OCI-M1 (cell line): ENCODE measurements at places on chromosomes 5 and 9.
A peak's percentile ranks its signal among the peaks of the same experiment; 100 is the strongest.

DNA sequence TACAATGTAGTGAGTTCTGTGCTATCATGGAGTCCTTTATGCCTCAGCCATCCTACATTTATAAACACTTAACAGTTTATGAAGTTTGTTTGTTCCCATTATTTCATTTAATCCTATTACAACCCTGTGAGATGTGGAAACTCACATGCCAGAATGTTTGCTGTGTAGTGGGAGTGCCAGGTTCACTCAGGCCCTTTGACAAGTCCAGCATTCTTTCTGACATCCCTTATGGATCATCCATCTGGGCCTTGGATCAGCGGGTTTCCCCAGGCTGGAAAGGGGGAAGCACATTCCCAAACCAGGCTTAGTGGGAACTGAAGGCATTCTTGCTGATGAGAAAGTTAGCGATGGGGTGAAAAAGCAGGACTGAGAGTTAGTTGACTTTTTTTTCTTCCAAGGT, 128.1 kb upstream of the OTULINL start:
- no peak for DNase-seq

- no peak for DNase-seq
Measured at GRCh38 chr5:169798438-169798837, 161.4 kb downstream of the DOCK2 start.

- peak; percentile 15 for DNase-seq
Measured at GRCh38 chr5:112931473-112931872, 9.4 kb upstream of the REEP5 start.

GRCh38 chr5:72749362-72749997, 67.0 kb upstream of the TNPO1 start:
- no peak for DNase-seq

DNA sequence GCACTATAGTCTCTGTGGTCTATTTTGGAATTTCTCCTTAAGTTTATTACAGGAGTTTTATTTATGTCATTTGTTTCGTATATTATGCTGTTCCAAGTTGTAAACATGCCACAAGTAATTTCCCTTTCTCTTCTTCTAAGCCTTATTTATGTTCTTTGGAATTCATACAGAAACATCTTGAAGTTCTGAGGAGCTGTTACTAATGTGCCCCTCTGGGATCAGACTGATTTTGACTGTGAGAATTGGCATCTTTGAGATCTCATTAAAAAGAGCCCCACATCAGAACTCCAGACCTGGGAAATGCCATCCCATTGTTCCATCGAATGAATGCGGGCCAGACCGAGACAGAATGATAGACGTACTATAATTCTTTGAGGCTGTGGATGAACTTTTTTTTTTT, 138.8 kb upstream of the CD180 start:
- no peak for DNase-seq

DNA sequence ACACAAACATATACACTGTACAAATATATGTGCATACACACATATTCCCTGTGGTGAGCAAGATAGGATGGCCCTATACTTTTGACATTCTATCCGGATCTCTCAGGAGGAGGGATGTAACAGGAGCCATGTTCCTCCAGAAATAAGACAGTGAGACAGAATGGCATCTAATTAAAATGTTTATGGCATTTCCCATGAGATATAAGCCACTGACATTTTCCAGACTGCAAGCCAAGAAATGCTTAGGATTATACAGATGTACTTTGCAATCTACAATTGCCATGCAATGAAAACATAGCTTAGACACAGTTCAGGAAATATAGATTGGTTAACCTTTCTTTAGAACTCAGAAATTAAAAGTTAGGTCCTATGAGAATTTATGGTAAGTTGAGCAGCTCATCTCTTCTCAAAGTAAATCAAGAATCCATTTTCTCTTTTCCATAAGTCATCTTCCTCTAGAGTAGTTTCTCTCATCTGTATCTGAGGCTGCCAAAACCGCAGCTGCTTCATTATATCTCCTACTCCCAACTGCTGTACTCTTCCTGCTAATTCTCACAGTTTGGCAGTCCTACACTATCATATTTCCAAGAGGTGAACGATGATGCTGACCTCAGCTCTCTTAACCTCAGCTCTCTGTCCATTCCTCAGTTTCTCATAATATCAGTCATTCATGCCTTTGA, 1719.1 kb downstream of the MAT2B start:
- peak; percentile 60 for DNase-seq

- no peak for DNase-seq
Measured at GRCh38 chr9:21754741-21755140, 47.7 kb upstream of the MTAP start.

- no peak for DNase-seq
Measured at GRCh38 chr5:126445502-126446174, 22.4 kb downstream of the GRAMD2B start.

DNA sequence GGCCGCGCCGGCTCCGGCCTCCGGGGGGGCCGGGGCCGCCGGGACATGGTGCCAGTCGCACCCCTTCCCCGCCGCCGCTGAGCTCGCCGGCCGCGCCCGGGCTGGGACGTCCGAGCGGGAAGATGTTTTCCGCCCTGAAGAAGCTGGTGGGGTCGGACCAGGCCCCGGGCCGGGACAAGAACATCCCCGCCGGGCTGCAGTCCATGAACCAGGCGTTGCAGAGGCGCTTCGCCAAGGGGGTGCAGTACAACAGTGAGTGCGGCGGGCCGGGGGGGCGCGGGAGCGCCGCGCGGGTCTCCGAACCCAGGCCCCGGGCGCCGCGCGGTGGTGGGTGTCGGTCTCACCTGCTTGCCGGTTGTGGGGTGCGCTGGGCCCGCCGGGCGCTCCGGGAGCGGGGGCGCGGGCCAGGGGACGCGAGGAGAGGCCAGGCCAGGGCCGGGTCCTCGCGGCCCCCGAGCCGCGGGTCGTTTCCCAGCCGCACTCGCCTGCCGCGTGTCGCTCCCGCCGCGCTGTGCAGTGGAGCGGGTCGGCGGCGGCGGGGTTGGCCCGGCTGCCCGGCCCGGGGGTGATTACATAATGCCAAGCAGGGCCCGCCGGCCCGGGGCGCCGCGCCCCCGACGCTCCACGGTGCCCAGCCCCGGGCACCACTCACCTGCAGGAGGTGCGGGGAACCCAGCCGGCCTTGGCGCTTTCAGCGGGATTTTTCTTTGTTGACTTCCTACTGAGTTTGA, 492 bp downstream of the RABL6 start:
- peak; percentile 50 for DNase-seq

DNA sequence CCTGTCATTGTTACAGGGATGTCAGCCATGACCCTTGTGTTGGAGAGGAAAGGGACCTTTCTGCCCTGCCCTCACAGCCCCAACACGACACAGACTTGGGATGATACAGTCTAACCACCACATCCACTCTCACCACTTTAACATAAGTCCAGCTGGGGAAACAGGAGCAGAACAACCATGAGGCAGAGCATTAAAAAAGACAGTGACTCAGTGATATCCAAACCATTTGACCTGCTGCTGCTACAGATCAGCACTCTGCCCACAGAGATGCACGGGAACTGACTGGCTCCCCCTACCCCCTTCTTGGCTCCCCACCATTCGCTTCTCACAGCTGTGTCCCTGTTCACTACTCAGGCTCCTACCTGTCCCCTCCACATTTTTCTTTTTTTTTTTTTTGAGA, 458.6 kb downstream of the ZNF608 start:
- DNase-seq = no peak

GRCh38 chr5:113367586-113367985, 67.2 kb downstream of the TSSK1B start:
- no peak for DNase-seq

DNA sequence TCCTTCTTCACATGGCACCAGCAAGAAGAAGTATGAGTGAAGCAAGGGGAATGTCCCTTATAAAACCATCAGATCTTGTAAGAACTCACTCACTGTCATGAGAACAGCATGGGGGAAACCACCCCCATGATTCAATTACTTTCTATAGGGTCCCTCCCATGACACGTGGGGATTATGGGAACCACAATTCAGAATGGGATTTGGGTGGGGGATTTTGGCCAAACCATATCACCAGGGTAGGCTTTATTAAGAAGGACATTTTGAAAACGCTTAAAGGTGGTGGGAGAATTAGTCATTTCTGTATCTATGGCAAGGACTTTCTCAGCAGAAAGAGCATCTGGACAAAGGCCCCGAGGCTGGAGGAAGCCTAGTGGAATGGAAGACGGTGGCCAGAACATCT, 100.2 kb upstream of the ADAMTS16 start:
- DNase-seq = no peak

DNA sequence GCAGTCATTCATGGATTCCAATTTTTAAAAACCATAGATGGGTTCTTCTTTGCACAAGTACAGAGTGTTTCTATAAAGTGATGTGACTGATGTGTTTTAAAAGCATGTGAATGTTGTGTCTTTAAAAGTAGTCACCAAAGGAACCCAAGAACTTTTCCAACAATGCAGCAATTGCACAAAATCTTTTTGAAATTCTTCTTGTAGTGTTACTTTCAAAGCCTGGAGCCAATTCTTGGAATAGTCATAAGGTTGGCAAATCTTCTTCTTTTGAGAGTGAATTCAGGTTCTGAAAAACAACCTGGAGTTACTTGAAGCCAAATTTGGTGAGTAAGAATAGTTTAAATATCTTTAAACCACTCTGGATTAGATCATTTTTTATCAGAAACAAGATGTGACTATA, 10.5 kb downstream of the GRAMD2B start:
- DNase-seq = no peak

DNA sequence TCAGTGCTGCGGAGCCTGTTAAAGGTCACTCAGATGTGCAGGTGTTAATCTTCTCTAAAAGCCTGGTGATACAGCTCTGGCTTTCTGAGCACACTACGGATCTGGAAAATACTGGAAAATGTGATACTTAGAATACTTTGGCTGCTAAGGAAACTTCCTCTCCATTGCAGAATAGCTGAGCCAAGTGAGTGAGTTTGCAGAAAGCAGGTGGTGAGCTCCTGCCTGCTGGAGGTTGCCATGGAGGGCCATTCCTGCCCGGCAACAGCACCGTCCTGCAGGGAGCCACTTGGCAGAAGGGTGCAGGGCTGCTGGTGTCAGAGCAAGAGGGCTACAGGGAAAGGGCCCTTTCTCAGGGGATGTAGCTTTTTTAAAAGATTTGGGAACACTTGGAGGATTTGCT, 40.7 kb downstream of the SECISBP2 start:
- DNase-seq = no peak

GRCh38 chr5:59178071-59178470, 595.2 kb downstream of the RAB3C start:
- no peak for DNase-seq

DNA sequence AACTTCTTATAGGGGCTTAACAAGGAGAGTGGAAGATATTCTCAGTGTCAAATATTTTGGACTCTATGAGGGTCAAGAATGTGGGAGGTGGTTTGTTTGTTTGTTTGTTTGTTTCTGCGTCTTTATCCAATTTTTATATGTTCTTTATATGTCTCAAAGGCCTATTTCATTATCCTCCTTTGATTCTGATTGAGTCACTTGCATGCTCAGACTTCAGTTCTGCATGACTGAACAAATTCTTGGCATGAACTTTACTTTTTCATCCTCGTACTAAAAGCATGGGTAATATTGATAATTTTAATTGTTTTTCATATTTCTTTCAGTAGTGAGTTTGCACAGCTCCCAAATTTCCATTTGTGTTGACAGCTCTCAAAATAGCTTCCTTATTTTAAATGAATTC, 19.2 kb upstream of the ERBIN start:
- DNase-seq = no peak

- DNase-seq = no peak
Measured at GRCh38 chr9:113630386-113631136, 167.0 kb downstream of the RGS3 start.

- DNase-seq = no peak
Measured at GRCh38 chr5:98767581-98767980, 5.9 kb upstream of the RGMB start.

DNA sequence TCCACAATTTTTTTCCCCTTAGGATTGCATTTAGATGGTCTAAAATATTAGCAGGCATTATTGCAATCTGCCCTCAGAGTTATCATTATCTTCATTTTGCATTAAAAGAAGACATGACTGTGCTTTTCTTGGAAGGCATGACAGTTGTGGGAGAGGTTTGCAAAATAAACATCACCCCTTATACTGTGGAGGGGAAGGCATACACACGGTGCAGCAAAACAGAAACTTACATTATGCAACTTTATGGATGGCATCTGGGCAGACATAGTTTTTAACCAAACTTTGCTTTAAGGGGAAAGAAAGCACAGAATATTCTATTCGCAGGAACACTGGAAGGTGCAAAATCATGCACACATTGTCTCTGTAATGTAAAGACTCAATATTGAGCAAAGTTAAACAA, 505.8 kb upstream of the ADAMTS16 start:
- peak; percentile 22 for DNase-seq

DNA sequence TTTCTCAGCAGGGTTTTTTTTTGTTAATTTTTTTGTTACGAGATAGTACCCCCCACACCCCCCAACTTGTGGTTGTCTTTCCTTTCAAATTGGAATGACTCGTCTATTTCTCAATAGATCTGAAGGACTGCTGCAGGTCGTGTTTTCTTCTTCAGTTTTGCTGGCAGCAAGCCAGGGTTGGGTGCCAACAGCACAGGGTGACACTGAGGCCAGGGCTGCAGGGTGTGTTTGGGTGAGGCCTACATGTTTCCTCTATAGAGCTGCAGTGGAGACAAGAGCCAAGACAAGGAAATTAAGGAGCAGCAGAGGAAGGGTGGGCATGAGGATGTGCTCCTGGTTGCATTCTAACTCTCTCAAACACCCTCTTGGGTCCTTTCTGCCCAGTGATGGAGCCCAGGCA, 52.2 kb downstream of the NXNL2 start:
- DNase-seq = no peak

DNA sequence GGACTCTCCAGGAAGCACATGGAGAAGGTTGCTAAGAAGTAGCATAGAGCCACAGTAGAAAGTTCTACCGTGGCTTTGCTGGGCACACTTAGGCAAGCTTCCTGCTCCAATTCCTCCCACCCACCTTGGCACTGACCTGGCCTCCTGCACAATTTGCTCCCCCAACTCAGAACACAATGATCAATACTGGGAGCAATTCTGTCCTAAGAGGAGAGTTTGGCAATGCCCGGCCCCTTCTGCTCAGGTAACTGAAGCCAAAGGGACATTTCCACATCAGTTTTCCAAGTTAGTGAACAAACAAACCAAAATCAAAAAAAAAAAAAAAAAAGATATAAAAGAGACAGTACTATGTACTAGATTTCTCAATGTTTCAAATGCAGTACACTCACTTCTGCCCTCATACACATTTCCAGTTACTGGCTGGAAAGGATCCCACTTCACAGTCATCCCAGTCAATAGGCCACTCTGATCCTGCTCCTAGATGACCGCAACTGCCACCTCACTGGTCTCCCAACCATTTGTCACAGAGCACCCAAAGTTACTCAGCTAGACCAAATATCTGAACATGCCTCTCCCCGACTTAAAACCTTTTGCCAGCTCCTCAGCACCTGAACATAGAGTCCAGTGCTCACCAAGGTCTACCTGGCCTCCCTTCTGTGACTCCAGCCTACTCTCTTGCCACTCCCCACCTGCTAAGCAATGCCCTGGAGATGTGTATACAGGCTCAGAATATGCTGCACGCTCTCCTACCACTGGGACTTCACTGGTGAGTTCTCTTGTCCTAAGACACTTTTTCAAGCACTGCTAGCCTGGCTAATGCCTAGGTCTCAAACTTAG, 21.3 kb downstream of the ABCA1 start:
- no peak for DNase-seq

- no peak for DNase-seq
Measured at GRCh38 chr9:136617746-136618579, 44.8 kb upstream of the EGFL7 start.

GRCh38 chr5:181241393-181241975, 2.2 kb downstream of the RACK1 start:
- DNase-seq = no peak

GRCh38 chr9:88005240-88005639, 30.9 kb upstream of the CDK20 start:
- DNase-seq = no peak

GRCh38 chr9:16602494-16602893, 268.0 kb downstream of the BNC2 start:
- no peak for DNase-seq

GRCh38 chr9:121598167-121598964, 53.1 kb upstream of the DAB2IP start:
- DNase-seq = no peak
